ENCODE measurements at places on chromosomes 4 and X.

- no peak for DNase-seq
Observed at GRCh38 chrX:140065961-140066662, 100.8 kb upstream of the CXorf66 start.

GRCh38 chr4:26473893-26474292, 16.4 kb downstream of the CCKAR start:
- DNase-seq = no peak

GRCh38 chrX:37785569-37785968, 5.7 kb downstream of the CYBB start:
- no peak for DNase-seq

GRCh38 chr4:58809948-58810347, 1699.8 kb upstream of the IGFBP7 start:
- DNase-seq = no peak

- no peak for DNase-seq
Observed at GRCh38 chr4:142549726-142550463, 296.2 kb downstream of the INPP4B start.

DNA sequence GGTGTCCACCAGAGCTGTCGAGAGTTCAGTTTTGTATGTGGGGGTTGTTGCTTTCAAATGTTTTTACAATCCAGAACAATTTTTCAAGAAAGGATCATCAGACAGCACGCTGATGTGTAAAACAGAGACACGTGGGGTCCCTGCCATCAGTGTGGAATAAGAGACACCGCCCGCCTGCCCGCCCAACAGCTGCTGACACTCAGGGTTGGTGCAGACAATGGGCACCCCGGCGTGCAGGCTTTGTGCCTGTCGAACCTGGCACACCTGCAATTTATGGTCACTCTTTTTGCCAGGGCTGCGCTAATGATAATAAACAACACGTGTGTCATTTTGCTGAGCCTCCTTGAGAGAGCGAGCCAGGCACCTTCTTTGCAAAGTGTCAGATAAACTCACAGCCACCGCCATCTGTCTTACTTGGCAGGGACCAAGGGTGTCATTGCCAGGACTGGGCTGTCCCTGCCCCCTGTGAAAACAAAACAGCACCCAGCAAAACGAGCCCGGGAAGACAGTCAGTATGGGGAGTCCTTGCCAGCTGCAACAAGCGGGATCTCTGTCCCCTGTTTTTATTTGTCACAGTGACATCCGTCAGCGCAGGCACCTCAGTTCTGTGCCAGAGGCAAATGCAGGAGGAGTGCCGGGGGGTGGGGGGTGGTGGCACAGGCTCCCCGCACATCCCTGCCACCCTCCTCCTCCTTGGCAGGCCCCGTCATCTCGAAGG, 69.1 kb downstream of the PSAPL1 start:
- DNase-seq = no peak

DNA sequence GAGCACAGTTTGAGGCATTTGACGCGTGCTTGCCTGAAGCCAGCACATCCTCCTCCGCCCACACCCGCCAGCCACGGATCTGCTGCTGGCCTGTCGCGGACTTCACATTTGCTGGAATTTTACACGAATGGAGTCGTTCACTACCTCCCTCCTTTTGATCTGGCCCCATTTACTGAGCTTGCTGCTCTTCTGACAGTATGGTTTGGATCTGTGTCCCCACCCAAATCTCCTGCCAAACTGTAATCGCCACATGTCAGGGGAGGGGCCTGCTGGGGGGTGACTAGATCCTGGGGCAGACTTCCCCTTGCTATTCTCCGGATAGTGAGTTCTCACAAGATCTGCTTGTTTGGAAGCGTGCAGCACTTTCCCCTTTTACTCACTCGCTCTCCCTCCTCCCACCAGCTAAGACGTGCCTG, 19.9 kb upstream of the CPLX1 start:
- no peak for DNase-seq

DNA sequence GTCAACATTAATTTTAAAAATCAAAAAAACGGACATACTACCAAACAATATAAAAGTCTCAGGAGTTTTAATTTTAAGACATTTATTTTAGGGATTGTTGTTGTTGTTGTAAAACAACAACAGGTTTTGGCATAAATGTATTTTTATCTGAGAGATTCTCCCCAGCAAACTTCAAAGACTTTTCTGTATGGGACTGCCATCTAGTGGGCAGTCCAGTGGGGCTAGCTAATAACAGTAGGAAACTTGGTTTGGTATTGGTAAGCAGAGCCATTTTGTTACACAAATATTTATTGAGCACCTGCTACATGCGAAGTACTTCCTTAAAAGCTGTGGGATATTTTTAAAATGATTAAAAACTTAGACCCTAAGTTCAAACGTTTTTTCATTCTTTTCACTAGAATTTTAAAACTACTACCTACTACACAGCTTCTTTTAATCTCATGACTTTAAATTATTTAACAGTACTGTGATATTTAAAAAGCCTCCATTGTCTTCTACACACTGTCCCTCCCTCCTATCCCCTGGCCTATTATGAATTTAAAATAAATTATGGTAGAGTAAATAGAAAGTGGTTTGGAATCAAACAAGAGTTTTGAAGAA, 1028.4 kb upstream of the INTU start:
- DNase-seq = no peak

DNA sequence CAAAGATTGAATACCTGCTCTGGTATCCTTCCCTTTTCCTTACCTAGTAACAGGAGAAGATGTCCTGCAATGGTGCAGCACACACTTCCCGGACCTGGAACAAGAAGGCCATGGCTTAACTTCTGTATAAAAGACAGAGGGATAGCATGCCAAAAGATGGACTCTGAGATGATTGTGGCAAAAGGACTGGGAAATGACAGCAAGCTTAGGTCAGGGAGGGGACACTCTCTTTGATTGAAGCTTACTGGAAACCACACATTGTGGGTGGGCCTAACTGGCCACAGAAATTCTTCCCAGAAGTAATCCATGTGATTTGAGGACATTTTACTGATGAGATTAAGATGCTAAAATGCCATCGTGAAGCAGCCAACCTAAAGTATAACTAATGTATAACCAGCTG, 71.0 kb upstream of the OTUD4 start:
- no peak for DNase-seq

DNA sequence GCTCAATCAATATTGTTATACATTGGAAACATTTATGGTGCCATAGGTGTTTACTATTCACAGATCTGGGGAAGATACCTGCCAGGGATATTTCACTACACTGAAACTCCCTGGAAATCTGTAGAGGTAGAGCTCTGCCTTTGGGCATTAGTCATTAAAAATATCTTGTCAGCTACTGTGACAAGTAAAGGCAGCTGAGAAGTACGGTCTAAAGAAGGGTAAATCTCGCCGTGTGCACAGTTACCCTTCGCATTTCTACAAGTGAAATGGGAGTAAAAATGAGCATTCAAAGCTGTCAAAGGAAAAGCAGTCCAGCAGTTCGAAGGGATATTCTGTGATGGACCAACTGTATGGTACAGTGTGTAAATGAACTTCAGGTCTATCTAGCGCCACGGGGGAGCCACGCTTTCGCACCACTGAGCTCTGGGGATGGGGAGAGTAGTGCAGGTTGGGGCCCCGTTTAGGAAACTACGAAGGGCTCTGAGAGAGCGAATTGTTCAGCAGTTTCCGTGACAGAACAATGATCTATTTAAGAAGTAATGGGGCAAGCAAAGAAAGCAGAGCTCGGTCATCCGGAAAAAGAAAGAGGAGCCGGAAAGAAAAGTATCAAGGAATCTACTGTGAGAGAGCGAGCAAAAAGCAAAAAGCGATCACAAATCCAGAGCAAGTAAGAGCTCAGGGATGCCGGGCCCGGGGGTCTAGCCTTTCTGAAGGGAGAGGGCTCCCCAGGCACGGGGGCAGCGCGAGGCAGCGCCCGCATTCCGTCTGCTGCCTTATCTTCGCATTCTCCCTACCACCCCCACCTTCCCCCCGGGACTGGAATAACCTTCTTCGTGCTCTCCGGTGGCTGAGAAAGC, 646 bp downstream of the TIGD4 start:
- no peak for DNase-seq

Data from brain pericyte (primary cell).